ENCODE measurements at places on chromosomes 1 and 21.

GRCh38 chr21:44785620-44786335 lies 15.8 kb downstream of the UBE2G2 start:
- no peak for DNase-seq

- DNase-seq, result peak; percentile 49
Observed at GRCh38 chr1:18955441-18956192, 859 bp downstream of the IFFO2 start.

DNA sequence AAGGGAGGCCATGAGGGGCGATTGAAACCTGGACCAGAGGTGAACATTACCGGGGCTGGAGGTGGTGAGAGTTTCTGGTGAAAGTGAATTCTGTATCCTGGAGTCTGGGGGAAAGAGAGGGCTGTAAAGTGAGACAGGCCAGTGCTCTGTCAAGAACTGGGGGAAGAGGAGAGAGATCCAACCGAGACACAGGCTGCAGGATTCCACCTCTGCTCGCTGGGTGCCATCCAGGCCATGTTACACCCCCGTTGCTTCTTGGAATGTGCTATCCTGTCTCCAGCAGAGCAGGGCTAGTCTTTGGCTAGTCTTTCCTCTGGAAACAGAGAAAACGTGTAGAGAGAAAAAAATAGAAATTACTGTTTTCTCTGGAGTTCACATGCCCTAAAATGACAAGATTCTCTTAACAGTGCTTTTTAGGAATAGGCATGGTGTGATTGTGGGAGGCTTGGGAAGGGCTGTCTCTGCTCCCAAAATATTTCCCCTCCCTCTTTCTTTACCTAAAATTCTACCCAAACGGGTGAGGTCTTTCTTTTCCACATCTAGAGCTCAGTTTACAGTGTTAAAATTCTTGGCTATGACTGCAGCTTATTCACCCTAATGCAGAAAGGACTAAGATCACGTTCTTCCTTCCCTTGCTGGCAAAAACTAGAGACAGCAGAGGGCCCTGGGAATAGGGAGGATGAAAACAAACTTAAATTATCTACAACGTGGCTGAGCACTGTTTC lies 16.5 kb upstream of the OVAAL start:
- DNase-seq, result no peak

DNA sequence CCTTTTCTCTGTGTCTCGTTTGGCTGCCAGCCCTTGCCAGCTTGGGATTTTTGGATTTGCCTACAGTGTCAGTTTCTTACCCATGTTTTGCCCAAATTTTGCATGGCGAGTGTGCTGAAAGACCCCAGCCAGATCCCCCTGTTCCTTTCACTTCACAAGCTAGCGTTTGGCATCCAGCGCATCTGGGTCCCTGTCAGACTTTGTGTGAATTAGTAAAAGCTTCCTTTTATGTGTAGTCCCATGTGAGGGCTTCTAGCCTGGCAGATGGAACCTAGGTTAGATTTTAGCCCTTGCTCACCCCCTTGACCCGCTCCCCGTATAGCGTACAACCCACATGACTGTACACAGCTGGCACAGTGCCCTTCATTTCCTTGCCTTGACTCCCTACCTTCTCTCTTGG lies 22.3 kb upstream of the GALNT2 start:
- DNase-seq, result no peak

DNA sequence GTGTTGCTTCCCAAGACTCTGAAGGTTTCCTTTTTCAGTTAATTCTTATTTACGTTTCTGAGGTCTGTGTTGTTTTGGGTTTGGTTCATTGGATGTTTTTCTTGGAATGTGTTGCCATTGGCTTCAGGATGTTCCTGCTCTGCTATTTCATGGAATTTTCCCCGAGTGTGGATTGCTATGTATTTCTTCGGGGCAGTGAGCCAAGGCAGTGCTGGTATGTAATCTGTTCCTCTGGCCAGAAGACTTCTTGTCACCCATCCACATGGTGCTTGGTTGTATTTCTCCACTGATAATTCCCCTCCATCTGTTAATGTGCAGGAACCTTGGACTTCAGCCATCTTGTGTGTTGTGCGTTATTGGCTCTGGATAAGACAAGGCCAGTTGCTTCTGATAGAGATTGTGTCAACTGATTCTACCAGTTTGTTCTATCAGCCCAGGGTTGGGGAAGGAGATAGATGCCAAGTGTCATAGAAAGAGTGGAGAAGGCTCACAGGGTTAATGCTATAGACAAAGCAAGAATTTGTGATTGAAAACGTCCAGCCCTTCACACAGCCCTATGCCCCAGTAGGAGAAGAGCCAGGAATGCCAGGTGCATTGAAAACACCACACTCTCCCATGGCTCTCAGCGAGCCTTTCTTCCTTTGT lies 505.2 kb downstream of the PLPP3 start:
- DNase-seq, result no peak

DNA sequence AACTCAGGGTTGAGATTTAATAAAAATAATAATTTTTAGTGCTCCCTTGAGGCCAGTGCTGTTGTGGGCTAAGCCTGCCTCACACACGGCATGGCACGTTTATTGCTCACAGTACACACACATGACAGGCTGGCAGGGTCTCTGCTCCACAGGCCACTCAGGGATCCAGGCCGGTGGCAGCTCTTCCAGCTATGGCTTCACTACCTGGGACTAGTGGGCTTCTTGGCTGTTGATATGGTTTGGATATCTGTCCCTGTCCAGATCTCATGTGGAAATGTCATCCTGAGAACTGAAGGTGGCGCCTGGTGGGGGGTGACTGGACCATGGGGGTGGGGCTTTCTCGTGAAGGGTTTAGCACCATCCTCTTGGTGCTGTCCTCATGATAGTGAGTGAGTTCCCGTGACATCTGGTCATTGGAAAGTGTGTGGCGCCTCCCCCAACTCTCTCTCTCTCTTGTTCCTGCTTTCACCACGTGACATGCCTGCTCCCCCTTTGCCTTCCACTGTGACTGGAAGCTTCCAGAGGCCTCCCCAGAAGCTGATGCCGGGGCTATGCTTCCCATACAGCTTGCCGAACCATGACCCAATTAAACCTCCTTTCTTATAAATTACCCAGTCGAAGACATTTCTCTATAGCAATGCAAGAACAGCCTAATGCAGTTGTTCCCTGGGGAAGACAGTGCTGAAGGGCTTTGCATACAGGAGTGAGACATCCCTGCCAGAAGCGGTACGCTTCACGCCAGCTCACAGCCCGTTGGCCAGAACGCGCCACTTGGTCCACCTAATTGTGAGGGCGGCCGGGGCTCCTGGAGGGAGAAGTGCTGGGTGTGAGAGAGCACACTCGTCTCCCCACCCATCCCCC lies 226.9 kb upstream of the C1orf174 start:
- DNase-seq, result no peak

DNA sequence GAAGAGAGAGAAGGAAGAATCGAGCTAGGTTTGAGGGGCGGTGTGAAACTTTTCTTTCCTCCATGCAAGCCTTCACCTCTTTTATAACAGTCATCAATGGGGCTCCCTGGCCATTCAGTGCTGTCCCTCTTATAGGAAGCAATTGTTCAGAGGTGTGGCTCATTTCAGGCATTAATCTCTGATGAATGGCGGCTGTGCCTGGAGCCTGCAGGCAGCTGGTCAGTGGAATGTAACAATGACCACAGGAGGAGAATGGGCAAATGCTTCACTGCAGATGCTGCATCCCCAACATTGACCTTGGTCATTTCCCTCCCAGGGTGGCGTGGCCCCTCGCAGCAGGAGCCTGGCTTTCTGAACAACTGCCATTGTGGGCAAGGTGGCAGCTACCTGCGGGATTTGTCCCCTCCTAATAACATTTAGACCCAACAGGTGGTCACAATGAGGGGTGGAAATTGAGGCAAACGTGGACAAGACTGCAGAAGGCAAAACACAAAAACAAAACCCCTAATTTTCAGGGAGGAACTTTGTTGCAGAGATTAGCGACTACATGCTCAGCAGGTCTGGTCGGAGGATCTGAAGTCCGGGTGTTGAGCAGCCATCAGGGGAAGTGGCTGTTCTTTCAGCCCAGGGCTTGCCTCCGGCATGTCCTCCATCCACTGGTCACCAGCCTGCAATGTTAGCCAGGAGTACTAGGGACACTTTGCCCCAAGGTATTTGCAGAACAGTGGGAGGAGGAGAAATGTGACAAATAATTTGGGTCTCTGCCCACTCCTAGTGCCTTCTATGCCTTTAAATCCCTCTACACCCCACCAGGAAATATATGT lies 97.3 kb upstream of the PAXBP1 start:
- no peak for DNase-seq

DNA sequence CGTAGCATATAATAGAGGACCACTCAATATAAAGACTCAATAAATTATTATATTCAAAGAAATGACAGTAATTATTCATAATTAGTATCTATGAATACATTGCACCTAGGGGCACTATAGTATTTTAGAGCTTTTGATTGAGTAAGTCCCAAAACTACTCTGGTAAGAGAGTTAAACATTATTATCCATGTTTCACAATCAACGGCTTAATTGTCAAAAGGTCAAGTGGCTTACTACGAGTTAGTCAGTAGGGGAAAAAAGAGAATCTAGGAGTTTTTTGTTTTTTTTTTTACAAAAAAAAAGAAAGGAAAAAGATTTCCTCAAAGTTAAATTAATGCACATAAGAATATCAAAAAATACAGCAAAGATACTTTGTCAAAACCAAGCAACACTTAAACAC lies 20.4 kb upstream of the LAMC1 start:
- no peak for DNase-seq

DNA sequence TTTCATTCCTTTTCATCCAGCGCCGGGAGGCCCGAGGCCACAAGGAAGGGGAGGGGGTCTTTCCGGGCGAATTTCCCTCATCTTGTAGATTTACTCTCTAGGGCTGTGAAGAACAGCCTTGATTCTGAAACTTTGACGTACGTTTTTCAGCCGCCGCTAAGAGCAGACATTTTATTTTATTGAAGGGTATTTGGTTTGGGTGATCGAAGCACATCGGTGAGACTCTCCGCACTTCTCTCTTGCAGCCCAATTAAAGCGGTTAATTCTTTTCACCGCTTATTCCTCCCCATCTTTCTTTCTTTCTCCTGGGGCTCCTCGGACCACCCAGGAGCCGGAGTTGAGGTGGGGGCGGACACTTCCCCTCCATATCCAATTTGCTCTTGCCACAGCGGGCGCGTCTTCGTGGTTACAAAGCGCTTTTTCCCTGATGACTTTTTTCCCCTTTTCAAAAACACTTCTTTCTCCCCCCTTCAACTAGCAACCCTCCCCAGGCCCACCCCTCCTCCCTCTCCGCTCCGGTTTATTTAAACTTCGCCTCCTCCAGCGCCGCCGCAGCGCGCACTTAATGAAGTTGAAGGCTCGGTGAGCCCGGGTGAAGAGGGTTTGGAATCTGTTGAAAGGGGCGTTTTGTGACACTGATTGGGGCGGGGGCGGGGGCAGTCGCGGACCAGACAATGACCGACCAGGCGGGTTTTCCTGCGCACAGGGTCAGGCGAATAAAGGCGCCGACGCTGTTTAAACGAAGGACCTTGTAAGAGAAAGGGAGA lies 5.9 kb downstream of the FOXD2 start:
- DNase-seq, result no peak

DNA sequence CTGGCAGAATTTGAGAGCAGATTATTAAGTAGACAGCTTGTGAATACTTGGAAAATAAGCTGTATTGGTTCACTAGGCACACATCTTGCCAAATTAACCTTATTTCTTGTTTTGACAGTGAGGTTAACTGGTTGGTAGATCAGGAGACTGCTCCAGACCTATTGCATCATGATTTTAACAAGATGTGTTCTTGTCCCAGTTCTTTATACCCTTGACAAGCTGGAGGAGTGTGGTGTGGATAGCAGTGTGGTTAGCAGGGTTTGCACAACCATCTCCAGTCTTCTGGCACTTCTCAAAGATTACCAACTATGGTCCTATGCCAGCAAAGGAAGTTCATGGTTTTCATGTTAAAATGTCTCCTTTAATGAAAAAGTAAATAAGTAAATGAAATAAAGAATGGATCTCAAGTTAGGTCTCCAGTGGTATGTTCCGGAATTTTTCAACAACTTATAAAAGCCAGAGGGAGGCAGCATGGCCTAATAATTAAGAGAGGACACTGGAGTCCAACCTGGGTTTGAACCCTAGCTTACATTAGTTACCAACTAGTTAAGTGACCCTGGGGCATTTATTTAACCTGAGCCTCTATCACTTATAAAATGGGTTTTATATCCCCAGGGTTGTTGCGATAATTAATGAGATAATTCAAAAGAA lies 34.1 kb downstream of the DDX20 start:
- no peak for DNase-seq

DNA sequence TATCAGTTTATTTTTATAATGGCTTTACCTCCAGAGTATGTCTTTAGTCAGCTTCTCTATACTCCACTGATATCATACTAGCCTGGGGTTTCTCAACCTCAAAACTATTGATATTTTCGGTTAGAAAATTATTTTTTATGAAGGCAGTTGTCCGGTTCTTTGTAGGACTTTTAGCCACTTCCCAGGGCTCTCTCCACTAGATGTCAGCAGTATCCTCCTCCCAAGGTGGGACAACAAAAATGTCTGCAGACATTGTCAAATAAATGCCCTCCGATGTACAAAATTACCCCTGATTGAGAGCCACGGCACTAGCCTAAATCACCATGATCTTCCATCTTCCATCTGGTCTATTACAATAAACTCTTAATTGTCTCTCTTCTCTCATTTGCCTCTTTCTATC lies 4.1 kb upstream of the GRIK1 start:
- DNase-seq, result no peak

GRCh38 chr21:29376556-29376955 lies 77.8 kb downstream of the BACH1 start:
- DNase-seq, result no peak

DNA sequence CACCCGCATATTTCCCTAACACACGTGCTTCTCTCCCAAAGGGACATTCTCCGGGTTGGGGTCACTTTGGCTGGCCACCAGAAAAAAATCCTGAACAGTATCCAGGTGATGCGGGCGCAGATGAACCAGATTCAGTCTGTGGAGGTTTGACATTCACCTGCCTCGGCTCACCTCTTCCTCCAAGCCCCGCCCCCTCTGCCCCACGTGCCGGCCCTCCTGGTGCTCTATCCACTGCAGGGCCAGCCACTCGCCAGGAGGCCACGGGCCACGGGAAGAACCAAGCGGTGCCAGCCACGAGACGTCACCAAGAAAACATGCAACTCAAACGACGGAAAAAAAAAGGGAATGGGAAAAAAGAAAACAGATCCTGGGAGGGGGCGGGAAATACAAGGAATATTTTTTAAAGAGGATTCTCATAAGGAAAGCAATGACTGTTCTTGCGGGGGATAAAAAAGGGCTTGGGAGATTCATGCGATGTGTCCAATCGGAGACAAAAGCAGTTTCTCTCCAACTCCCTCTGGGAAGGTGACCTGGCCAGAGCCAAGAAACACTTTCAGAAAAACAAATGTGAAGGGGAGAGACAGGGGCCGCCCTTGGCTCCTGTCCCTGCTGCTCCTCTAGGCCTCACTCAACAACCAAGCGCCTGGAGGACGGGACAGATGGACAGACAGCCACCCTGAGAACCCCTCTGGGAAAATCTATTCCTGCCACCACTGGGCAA lies 59.1 kb downstream of the LACTBL1 start:
- no peak for DNase-seq

DNA sequence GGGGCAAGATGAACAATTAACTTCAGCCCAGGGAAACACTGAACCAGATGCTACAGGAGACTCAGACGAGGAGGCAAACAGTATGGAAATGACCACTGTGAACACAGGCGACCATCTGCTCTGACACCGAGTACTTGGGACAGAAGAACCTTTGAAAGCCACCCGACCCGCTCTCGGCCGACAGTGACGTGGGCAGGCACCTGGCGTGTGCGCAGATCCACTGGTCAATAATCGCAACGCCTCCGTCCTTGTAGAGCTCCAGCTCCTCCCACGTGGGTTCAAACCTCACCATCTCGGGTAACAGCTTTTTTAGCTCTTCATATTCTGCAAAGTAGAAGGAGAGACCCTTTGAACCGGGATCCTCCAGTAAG lies 20.3 kb downstream of the POFUT2 start:
- DNase-seq, result no peak

- DNase-seq, result no peak
Observed at GRCh38 chr1:7069931-7070330, 284.7 kb downstream of the CAMTA1 start.
